ENCODE measurements at places on chromosomes 3 and 15. TPM values are rescaled to one million over a fixed set of nuclear protein-coding genes. Genes with fewer than 3 reads are reported as not detected.

The PSTPIP1 gene
- 69.0 TPM for total RNA-seq

GRCh38 chr15:100681335-100681746 is 79.0 kb downstream of the ASB7 start:
- DNase-seq = no peak

DNA sequence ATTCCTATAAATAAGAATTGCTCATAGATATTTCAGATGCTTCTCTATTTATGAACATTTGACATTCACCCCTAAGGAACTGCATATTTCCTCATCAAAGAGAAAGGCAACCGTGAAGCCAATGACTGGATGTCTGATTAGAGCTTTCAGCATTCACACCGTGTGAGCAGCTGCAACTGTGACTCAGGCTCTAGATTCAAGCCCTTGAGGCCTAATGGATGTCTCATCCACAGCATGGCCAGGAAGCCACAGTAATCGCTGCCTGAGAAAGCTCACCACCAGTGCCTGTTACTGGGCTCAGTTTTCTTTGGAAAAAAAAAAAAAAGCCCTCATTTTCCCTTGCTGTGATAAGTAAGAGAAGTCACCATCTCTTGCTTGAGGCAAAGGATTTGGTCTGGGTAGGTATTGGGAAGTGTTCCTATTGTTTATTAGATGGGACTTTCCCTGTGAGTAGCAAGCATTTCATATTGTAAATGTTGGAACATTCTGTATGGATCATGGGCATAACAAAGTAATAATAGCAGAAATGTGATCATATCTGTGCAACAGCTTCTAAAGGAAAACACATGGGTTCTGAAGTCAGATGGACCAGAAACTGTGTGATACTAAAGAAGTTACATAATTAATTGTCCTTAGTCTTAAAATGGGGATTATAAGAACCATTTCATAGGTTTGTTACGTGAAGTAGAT is 783.7 kb downstream of the AGBL1 start:
- DNase-seq = no peak

- DNase-seq = no peak
Observed at GRCh38 chr15:57505949-57506391, 85.7 kb upstream of the MYZAP start.

All from B cell (primary cell).